ENCODE measurements at places on chromosomes 5 and 9.

DNA sequence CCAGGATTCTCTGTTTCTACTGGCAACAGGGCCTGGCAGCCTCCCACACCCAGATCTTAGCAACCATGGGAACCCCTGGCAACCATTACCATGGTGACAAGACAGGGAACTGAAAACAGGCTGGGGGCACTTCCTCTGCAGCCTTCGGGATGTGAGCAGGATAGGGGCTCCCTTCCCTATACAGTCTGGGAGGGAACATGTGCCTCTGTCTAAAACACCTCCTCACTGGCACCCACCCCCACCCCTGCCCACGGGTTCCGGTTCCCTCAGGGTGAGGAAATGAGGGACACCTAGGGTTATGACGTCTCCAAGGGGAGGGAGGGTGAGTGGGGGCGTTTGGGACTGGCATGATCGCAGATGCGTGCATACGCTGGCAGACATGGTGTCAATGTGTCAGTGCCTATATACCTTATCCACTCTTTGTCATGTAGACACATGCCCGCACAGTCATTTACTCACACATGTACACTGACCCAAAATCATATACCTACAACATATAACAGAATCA is 3.0 kb upstream of the DNAJB5 start:
- DNase-seq: no peak

GRCh38 chr5:66661149-66661548 is 65.0 kb downstream of the MAST4 start:
- no peak for DNase-seq

DNA sequence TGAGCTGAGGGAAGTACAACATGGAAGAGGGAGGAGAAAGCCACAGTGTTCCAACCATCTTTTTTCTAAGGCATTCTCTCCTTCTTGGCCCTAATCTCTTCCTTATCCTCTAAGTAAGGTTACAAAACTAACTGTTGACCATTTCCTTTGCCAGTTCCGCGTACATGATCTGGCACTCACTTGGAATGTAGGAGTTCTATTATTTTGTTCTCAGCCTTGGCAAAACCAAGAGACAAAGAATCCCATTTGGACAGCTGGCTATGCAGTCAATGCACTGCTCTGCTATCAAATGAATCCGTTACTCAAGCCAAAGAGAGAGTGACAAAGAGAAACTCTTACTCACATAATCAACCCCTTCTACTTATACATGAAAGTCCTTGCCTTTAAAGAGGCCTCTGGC is 410.3 kb downstream of the DTWD2 start:
- DNase-seq: no peak

DNA sequence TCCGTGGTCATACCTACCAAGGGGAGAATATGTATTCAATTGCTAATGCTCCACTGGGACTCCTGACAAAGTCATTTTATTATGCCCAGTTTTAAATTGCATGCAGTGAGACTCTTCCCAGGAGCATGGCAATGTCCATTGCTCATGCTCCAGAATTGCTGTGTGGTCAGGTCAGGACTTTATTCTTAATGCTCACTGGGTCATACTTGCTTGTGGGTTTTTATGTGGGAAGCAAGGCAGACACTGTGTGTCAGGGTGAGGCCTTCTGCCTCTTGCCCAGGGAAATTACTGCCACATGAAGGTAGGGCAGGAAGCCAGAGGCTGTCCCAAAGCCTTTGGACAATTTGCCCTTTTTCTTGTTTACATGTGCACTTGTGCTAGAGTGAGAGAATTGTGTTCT is 164.6 kb upstream of the MEF2C start:
- no peak for DNase-seq

DNA sequence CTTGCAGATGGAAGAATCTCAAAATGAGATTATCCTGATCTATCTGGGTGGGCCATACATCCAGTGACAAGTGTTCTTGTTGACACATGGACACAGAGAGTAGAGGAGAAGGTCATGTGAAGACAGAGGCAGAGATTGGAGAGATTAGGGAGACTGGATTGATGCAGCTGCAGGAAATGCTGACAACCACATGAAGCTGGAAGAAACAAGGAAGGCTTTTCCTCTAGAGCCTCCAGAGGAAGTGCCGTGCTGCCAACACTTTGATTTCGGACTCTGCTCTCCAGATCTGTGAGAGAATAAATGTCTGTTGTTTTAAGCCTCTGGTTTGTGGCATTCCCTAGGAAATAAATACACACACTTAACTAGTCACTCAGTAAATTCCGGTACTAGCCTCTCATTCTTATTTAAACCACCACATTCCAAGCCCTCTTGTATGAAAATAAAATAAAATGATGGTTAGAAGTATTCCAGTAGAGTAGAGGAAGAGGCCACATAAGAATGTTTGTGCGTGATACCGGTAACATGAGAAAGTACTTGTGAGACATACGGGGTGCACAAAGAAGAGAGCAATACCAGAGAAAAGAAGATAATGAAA is 110.9 kb upstream of the DMAC1 start:
- no peak for DNase-seq

All from activated CD4-positive, CD25-positive, alpha-beta regulatory T cell treated with anti-CD3 and anti-CD28 coated beads, Interleukin-2, amount 50 U/mL, for 72 hours (primary cell).